Sigmoid colon (tissue), 7 donors: ENCODE measurements at places on chromosomes 12 and 14. TPM values are rescaled to one million over a fixed set of nuclear protein-coding genes. Genes with fewer than 3 reads are reported as not detected.

DNA sequence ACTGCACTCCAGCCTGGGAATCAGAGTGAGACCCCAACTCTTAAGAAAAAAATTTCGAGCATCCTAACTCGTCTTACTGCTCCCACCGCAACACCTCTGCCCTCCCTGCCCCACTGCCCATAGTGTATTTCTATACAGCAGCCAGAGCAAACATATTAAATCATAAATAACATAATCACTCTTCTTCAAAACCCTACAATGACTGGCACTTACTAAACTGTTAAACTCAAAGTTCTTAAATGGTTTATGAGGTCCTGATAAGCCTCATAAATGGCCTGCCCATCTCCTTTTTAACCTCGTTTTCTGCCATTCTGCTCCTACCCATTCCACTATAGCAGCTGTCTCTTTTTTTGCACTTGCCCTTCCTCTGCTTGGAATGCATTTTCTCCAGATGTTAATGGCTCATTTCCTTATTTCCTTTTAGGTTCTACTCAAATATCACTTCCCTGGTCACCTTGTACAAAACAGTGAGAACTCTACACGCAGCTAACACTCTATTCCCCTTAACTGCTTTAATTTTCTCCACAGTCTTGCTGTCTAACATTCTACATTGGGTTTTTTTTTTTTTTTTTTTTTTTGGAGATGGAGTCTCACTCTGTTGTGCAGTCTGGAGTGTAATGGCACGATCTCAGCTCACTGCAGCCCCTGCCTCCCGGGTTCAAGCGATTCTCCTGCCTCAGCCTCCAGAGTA, 45.2 kb downstream of the CDK17 start:
- no peak for DNase-seq

DNA sequence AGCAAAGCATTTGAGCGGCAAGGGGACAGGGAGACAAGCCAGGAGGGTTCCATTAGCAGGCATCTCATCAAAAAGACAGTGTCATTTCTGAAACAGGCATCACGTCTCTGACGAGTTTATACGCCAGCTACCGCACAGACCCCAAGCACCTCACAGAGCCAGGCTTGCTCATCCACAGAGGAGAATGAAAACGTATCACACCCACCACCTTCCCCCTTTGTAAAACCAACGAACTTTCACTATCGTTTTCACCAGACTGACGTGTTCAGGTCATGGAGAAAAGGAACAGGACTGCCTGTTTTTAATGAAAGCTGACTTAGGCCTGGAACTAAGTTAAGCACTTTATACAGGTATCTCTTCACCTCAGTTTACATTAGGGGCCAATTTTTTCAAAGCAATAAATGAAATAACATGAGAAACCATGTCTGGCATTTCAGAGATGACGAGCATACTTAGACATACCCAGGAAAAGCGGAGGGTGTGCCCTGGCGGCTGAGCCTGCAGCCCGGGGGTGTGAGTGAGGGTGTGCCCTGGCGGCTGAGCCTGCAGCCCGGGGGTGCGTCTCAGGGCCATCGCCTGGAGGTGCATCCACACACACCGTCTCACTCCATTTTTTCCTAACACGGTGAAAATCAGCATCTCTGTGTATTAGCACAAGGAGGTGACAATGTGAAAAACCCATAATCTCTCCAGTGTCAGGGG, 41.9 kb downstream of the STX2 start:
- no peak for DNase-seq

- no peak for DNase-seq
These were observed 192.3 kb downstream of the DPF3 start for GRCh38 chr14:72701605-72702004.

The RPS6KA5 gene
- 22.4 TPM for total RNA-seq

DNA sequence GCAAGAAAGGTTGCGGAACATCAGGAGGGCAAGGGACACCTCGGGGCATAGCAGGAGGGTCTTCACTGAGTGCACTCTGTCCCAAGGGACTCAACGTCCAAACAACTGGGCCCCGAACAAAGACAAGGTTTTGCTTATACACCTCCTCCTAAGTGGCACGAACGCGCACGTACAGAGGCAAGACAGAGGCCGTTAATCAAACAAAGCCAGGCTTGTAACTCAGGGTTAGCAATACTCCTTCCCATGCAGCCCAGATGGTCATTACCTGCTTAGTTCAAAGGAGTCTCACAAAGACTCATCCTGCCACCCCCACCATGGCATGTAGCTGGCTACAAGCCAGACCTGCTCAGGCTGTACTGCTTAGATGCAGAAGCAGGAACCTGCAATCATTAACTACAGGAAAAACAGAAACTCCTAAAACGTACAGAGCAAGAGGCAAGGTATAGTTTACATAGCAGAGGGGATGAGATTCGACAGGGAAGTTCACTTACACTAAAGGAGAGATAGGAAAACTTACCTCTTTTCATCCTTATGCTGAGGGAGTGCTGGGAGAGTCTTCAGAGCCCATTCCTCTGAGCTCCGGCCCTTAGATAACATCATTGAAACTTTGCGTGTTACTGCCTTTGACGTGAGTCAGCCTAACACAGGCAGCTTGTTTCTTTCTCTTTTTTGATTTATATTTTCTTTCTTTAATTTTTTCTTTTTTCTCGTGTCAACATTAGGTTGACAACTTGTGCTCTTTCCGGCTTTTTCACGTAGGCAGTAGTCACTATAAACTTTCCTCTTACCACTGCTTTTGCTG, 1319.1 kb downstream of the TMEM121 start:
- DNase-seq: no peak

- DNase-seq: no peak
These were observed 19.4 kb downstream of the MEG3 start for GRCh38 chr14:100845341-100845740.

The GDF3 gene
- not detected for total RNA-seq

DNA sequence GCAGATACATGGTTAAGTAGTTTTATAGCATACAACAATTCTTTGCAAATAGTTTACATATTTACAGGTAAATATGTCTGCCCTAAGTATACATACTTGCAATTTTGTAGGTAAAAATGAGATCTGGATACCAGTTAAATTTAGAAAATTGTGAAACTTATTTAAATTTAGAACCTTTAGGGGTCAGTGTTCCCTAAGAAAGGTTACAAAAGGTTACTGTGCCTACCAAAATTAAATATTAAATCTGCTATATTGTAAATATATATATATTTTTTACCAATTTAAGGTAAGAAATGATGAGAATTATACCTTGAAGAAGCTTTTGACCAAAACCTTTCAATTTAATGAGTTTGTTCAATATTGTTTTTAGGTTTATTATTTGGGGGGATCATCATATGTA, 54.0 kb downstream of the MIPOL1 start:
- no peak for DNase-seq

- no peak for DNase-seq
These were observed 26.3 kb upstream of the AMIGO2 start for GRCh38 chr12:47105914-47106674.
